T-helper 2 cell treated with Interferon-gamma antibody and Interleukin-4, amounts not matched to agents 5 μg/mL and 100 μg/mL, for 36 hours (primary cell): ENCODE measurements at places on chromosomes 16 and 17.

DNA sequence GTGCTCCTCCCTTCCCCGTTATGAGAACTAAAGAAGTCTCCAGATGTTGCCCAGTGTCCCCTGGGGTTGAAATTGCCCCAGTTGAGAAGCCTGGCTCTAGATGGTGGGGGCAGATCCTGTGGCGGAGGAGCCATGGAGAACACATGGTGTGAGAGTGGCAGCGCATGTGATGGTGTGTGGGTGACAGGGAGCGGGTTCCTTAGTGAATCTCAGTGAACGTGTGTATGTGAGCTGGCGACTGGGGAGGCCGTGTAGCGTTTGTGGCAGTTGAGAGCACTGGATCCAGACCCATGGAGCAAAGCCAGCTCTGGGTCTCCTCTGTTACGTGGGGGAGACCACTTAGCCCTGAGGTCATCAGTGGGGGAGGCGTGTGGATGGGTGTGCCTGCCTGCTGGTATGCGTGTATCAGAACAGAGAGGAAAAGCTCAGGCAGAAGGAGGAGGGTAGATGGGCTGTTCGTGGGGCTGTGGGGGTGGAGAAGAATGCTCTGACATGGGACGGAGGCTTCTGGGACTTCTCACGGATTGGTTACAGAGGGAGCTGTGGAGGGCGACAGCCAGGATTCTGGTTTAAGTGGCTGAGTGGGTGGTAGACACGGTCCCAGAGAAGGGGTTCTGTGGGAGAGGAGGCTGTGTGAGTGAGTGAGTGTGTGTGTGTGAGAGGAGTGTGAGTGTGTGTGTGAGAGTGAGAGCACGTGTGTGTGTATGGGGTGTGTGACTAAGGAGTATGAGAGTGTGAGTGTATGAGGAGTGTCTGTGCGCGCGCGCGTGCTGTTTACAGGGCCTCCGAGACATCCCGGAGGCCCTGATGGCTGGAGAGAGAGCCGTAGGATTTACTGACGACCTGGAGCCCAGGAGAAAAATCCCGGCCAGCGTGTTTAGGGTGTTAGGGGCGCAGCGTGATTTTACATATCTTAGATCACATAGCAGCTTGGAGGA is 193.8 kb downstream of the SNX29 start:
- H3K36me3 ChIP-seq = no peaks in the 10 kb centered on the region
- no peak for DNase-seq
- no peak overlapping the region for H3K27ac ChIP-seq
- no peak overlapping the region for H3K4me3 ChIP-seq

GRCh38 chr16:6356911-6357310 is 975.7 kb upstream of the RBFOX1 start:
- H3K27ac ChIP-seq = no peak overlapping the region
- DNase-seq = no peak
- no peaks in the 10 kb centered on the region for H3K4me1 ChIP-seq
- no peaks in the 10 kb centered on the region for H3K36me3 ChIP-seq
- no peaks in the 10 kb centered on the region for H3K27me3 ChIP-seq

DNA sequence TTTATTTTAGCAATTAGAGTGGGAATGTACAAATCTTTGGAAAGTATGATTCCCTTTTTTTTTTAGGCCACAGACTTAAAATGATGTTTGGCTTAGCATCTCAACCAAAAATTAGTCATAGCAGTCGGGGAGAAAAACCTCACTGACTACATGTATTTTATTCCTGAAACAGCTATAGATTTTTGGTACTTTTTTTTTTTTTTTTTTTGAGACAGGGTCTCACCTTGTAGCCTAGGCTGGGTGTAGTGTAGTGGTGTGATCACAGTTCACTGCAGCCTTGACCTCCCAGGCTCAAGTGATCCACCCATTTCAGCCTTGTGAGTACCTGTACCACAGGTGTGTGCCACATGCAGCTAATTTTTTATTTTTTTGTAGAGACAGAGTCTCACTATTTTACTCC is 23.4 kb downstream of the RNFT1 start:
- H3K27ac ChIP-seq = no peak overlapping the region
- no peak overlapping the region for H3K4me3 ChIP-seq
- H3K27me3 ChIP-seq = no peaks in the 10 kb centered on the region

GRCh38 chr17:68870976-68871375 is 84.2 kb downstream of the ABCA8 start:
- no peaks in the 10 kb centered on the region for H3K36me3 ChIP-seq
- no peak for DNase-seq
- H3K27ac ChIP-seq = no peak overlapping the region
- no peak overlapping the region for H3K4me3 ChIP-seq
- no peaks in the 10 kb centered on the region for H3K4me1 ChIP-seq

DNA sequence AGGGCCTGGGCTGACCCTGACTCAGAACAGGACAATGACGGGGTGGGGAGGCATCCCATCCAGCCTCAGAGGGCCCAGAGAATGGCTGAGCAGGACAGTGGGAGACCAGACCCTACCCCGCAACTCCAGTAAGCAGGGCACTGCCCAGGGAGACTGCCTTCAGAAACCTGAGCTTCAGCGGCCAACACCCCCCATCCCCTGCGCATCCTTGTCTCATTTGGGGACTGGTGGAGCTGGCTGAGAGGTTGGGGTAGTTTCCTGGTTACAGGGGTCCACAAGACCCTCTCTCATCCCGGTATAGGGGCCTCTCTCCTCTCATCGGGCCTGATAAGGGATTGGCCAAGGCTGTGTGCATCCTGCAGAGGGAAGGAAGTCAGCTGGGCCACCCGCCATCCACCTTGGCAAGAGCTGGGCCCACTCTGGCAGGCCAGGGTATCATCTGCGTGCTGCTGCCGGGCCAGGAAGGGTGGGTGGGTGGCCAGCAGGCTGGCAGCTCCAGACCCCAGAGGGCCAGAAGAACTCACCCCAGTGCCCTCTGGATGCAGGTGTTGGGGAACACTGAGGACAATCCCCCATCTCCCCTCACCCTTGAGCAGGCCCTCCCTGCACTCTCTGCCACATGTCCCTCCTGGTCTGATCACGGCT is 229.1 kb downstream of the KATNIP start:
- no peaks in the 10 kb centered on the region for H3K4me1 ChIP-seq
- DNase-seq = no peak
- H3K36me3 ChIP-seq = no peaks in the 10 kb centered on the region
- no peak overlapping the region for H3K27ac ChIP-seq
- no peaks in the 10 kb centered on the region for H3K27me3 ChIP-seq

- no peaks in the 10 kb centered on the region for H3K36me3 ChIP-seq
- no peak overlapping the region for H3K27ac ChIP-seq
- H3K4me1 ChIP-seq = no peaks in the 10 kb centered on the region
These were observed 30.4 kb downstream of the TMEM100 start for GRCh38 chr17:55692276-55692675.
